ENCODE measurements at places on chromosomes 1 and 21. TPM values are rescaled to one million over a fixed set of nuclear protein-coding genes. Genes with fewer than 3 reads are reported as not detected.

GRCh38 chr1:89487972-89488371 is 36.7 kb upstream of the LRRC8B start:
- no peak for ATAC-seq

Gene FCRL2
- total RNA-seq = 0.31 TPM

DNA sequence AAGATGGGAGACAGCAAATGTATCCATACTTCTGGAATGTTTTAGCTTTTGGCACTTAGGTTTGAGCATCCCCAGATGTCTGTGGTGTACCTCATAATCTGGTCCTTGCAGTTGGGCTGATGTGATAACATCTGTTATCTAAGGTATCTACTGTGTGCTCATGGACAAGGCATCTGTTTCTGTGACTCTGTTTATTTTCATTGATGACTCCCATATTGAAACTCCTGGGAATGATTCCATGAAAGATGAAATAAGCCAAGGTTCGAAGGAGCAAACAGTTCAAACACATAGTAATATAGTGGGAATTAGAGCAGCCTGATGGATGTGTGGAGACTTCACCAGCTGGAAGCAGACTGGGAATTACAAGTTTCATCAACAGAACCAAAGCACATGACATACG is 20.7 kb upstream of the TRIM45 start:
- ATAC-seq = no peak

GRCh38 chr1:103517380-103518047 is 8.0 kb upstream of the RNPC3 start:
- ATAC-seq = no peak

- no peak for ATAC-seq
Observed at GRCh38 chr1:116942344-116942743, 32.6 kb downstream of the PTGFRN start.
